Activated T-cell treated with anti-CD3 and anti-CD28 coated beads, Interleukin-2, amount 50 U/mL, for 1 hour (primary cell): ENCODE measurements at places on chromosomes 1 and 21.

DNA sequence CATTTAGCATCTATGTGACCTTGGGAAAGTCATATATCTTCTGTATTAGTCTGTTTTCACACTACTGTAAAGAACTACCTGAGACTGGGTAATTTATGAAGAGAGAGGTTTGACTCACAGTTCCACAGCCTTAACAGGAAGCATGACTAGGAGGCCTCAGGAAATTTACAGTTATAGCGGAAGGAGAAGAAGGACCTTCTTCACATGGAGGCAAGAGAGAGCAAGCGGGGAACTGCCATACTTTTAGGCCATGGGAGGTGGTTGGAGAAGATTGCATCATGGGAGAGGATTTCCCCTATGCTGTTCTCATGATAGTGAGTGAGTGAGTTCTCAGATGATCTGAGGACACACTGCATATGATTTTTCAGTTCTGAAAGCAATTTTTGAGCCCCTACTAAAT is 87.9 kb downstream of the CLEC20A start:
- no peak for DNase-seq

- DNase-seq = no peak
These were observed 70.2 kb downstream of the SH3GLB1 start for GRCh38 chr1:86774305-86775295.

- no peak for DNase-seq
These were observed 20.6 kb downstream of the TRAF5 start for GRCh38 chr1:211347077-211347844.

DNA sequence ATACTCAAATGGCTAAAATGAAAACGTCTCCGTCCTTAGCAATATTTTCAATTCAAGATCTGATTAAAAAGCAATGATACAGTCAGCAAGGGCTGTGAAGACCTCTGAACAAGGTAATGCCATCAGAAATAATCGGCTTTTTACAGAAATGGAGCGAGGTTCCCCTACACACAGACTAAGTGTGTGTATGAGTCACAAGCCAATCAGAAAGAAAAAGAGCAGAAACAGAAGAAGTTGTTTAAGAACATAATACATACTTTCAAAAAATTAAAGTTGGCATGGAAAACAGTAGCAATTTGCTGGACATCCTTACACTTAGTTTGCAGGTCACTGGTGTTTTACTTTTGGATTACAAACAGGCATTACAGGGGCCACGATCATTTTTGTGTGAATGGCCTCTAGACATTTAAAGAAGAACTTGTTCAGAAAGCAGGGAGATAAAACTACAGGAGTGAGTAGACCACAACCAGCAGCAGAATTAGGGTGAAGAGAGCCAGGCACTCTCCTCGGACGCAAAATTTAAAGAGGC is 350.0 kb upstream of the RUNX1 start:
- DNase-seq = no peak

DNA sequence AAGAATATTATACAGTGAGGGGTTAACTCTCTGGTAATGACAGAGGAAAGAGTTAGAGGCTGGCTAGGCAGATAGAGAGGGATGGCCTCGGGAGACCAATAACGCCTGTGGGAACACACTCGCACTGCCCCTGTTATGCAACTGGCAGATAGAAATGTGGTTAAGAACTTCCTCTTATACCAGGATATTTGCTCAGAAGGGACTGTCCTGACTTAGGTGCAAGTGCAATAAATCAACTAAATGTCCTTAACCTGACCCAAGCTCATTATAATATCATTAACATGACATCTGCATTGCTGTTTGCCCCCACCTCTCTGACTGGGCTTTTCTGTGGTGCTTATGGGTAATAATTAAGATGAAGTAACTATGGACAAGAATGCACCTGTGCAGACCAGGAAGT is 1518.0 kb downstream of the NCAM2 start:
- no peak for DNase-seq

DNA sequence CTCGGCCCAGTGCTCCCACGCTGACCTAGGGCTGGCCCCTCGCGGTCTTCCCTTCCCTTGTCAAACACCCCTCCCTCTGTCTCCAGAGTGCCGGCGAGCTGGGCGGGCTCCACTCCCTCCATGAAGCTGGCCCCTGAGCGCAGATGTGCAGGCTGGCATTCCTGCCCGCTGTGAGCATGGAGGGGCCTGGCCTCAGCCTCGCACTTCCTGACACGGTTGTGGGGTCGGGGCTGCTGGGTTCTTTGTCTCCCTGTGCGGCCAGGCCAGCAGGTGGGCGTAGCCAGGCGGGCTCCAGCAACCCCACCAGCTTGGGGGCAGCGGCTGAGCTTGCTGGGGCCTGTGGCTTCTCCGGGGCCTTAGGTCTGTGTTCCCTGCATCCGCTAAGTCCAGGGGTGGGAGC is 14.2 kb upstream of the PEX10 start:
- no peak for DNase-seq

- DNase-seq = no peak
These were observed 2.1 kb downstream of the S100A16 start for GRCh38 chr1:153610811-153611301.

DNA sequence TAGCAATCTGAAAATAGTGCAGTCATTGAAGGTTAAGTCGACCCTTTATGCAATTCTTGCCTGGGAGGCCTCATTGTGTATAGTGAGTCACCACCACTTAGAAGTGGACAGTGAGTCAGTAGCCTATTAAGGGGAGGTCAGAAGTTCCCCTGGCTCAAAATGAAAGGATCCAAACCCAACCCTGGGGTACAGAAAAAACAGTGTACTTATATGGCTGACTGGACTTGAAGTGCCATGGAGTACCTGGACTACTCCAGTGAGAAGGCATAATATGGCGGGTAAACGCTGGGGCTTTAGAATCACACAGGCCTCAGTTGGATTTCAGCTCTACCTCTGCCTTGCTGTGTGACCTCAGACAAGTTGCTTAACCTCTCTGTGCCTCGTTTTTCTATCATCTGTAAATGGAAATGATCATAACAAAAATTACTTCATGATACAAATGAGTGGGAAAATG is 2.2 kb upstream of the BCL9 start:
- no peak for DNase-seq

- no peak for DNase-seq
These were observed 22.0 kb downstream of the SUCO start for GRCh38 chr1:172554915-172555314.

DNA sequence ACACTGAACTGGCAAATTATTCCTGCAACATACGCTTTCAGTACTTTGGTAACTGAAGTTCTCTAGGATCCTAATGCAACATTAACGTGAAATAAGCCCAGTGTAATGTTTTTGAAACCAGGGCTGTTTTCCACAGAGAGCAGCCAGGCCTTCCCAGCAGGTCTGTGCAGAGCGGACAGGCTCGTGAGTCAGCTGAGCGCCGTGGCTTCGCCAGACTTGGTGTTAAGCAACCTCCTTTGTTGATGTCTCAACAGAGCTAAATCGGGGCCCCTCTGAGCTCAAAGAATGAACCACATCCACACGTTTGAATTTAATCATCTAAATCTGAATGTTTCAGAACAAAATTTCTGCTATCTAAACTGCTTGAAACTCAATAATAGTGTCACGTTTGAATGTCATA is 181.8 kb upstream of the FMN2 start:
- no peak for DNase-seq
